ENCODE measurements at places on chromosomes 5 and 9.
A peak's percentile ranks its signal among the peaks of the same experiment; 100 is the strongest.

- peak; percentile 25 for DNase-seq
Measured at GRCh38 chr5:44862808-44863207, 54.1 kb downstream of the MRPS30 start.

GRCh38 chr9:121196389-121196788 lies 5.3 kb downstream of the RAB14 start:
- no peak for DNase-seq

DNA sequence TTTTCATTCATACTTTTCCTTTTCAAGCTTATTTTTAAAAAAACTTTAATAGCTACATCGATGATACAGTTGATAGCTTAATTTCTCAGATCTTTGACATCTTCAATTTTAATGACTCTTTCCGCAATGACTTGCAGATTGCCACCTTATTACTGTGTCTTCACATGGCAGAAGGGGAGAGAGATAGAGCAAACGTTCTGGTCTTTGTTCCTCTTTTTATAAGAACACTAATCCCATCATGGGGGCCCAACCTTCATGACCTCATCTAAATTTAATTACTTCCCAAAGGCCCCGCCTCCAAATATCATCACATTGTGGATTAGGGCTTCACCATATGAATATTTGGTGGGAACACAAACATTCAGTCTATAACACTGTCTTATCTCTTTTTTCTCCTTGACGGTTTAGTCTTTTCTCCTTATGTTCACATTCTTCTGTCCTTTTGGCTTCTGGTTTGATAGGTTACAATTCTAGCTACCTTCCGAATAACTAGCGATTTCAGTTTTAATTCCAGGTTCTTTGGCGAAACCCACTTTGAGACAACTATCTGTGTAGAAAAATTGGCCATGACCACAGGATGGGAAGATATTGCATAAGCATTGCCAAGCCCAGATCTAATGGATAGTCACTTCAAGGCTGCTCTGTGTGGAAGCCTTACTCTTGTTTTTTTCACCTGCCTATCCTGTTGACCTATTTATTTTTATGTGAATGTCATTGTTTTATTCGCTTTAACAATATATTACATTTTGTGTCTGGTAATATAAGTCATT lies 5.0 kb downstream of the ZNF189 start:
- no peak for DNase-seq

DNA sequence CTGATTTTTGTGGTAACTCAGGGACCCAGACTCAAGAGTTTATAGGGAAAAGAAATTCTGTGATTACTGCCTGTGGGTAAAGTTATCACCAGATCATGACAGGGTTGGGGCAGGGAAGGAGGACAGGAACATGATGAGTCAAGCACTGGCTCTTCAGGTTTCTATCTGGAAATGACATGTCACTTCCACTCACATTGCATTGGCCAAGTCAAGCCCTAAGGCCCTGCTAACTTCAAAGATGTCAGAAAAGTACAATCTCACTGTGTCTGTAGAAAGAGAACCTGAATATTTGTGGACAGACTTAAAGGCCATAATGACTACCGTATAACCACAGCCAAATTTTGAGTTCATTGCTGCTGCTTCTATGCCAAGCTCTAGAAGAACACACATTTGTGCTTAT lies 187.7 kb downstream of the TLE4 start:
- no peak for DNase-seq
